Activated CD4-positive, alpha-beta T cell treated with anti-CD3 and anti-CD28 coated beads, Interleukin-2, amount 10 ng/mL, durations not matched to agents 7 days and 5 days (primary cell): ENCODE measurements at places on chromosomes 13 and 19.

GRCh38 chr13:113445791-113446487, 7.3 kb downstream of the ADPRHL1 start:
- H3K4me1 ChIP-seq, result no peaks in the 10 kb centered on the region
- no peaks in the 10 kb centered on the region for H3K27me3 ChIP-seq
- DNase-seq, result no peak
- no peak overlapping the region for H3K4me3 ChIP-seq

DNA sequence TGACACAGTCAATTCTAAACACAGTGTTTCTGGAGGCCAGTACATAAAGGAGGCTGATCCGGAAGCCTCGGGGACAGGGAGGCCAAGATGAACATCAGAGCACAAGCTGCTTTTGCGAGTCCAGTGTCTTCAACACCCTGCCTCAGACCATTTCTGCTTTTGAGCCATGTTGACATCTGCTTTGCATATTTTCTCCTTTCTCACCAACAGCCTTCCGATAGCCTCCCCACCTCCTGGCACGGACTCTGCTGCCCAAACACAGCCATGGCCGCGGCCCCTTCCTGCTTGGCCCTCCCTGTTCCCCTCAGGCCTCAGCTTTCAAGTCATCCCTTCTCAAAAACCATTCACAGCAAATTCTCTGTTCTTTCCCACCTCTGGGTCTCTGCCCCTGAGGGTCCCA, 3.6 kb downstream of the LRRC25 start:
- no peak for DNase-seq
- H3K27ac ChIP-seq, result no peak overlapping the region
- H3K4me3 ChIP-seq, result no peak overlapping the region
- no peaks in the 10 kb centered on the region for H3K36me3 ChIP-seq
- peaks cover 6% of the 10 kb centered on the region for H3K4me1 ChIP-seq

DNA sequence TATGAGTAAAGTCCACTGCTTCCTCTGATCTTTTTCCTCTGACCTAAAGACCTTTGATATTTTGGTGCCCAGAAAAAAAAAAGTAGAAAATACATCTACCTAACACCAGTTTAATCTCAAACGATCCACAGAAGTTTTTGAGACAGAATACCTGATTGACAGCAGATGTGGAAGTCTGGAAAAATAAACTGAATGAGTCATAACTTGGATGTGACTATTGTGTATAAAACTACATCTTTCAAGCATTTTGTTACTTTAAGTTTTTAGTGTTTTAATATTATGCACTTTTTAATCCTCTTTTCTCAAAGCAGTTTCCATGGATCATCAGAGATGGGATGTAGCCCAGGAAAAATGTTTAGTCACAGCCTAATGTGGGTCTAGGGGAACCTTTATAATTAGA, 216.1 kb downstream of the SLITRK1 start:
- H3K36me3 ChIP-seq, result no peaks in the 10 kb centered on the region
- no peaks in the 10 kb centered on the region for H3K27me3 ChIP-seq
- H3K4me1 ChIP-seq, result no peaks in the 10 kb centered on the region
- H3K27ac ChIP-seq, result no peak overlapping the region
- no peak for DNase-seq

- H3K4me1 ChIP-seq, result peaks cover 2% of the 10 kb centered on the region
- H3K27me3 ChIP-seq, result no peaks in the 10 kb centered on the region
- no peak for DNase-seq
- no peak overlapping the region for H3K4me3 ChIP-seq
- peaks cover 39% of the 10 kb centered on the region for H3K36me3 ChIP-seq
- no peak overlapping the region for H3K27ac ChIP-seq
Measured at GRCh38 chr19:30017172-30017571, 75.1 kb downstream of the URI1 start.

DNA sequence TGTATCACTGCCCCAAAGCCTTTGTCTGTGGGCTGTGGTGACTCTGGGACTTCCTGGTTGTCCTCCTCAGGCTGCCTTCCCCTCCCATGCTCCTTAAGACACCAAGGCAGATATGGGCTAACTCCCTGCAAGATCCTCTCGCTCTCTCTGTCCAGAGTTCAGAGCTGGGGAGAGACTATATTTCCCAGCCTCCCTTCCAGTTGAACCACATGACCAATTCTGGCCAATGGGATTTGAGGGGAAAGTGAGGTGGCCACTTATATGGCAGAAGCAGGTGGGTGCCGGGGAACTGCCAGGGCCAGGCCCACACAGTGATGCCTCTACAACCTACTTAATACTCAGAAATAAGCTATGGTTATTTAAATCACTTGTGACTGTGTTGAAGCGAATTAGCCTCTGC, 16.2 kb upstream of the ANGPTL8 start:
- H3K27ac ChIP-seq, result no peak overlapping the region
- no peaks in the 10 kb centered on the region for H3K4me1 ChIP-seq
- H3K27me3 ChIP-seq, result no peaks in the 10 kb centered on the region
- H3K4me3 ChIP-seq, result no peak overlapping the region

- peak overlapping the region; percentile 79 for H3K4me3 ChIP-seq
- DNase-seq, result peak; percentile 44
- H3K27ac ChIP-seq, result peak overlapping the region; percentile 89
- H3K27me3 ChIP-seq, result no peaks in the 10 kb centered on the region
- no peaks in the 10 kb centered on the region for H3K36me3 ChIP-seq
- H3K4me1 ChIP-seq, result peaks cover 52% of the 10 kb centered on the region
Measured at GRCh38 chr19:12778017-12778904, 2.9 kb upstream of the HOOK2 start.

DNA sequence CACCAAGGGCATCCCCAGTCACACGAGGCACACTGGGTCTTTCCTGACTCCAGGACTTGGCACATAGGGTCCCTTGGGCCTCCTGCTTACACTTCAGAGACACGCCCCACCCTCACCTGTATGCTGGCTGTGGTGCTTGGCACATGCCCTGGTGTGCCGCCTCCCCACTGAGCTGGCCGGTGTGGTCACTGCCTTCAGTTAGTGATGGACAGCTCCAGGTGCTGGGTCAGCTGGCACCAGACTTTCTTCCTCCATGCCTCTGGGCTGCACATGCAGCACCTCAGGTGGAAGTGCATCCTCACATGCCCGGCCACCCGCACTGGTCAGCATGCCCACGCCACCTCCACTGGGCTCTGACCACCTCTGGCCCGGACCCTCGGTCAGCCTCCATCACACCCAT, 52.9 kb downstream of the KLF2 start:
- peaks cover 87% of the 10 kb centered on the region for H3K4me1 ChIP-seq
- peak overlapping the region; percentile 66 for H3K27ac ChIP-seq
- H3K27me3 ChIP-seq, result no peaks in the 10 kb centered on the region
- no peak overlapping the region for H3K4me3 ChIP-seq

GRCh38 chr19:35040826-35041547, 534 bp upstream of the HPN start:
- H3K4me3 ChIP-seq, result no peak overlapping the region
- peaks cover 26% of the 10 kb centered on the region for H3K4me1 ChIP-seq
- no peaks in the 10 kb centered on the region for H3K36me3 ChIP-seq
- DNase-seq, result no peak

- H3K36me3 ChIP-seq, result peaks cover 10% of the 10 kb centered on the region
- no peak overlapping the region for H3K4me3 ChIP-seq
- peaks cover 21% of the 10 kb centered on the region for H3K4me1 ChIP-seq
- no peaks in the 10 kb centered on the region for H3K27me3 ChIP-seq
- no peak for DNase-seq
- no peak overlapping the region for H3K27ac ChIP-seq
Measured at GRCh38 chr19:1911995-1912394, 6.8 kb downstream of the ADAT3 start.

- H3K27me3 ChIP-seq, result no peaks in the 10 kb centered on the region
- DNase-seq, result peak; percentile 68
- H3K4me1 ChIP-seq, result peaks cover 63% of the 10 kb centered on the region
- H3K4me3 ChIP-seq, result peak overlapping the region; percentile 76
- H3K27ac ChIP-seq, result peak overlapping the region; percentile 98
Measured at GRCh38 chr19:13172346-13173138, 22.3 kb downstream of the IER2 start.

- DNase-seq, result peak; percentile 30
- H3K27ac ChIP-seq, result no peak within 1 kb of the TSS
- H3K36me3 ChIP-seq, result no peaks in the 10 kb centered on the region
- H3K4me3 ChIP-seq, result peak within 1 kb of the TSS; percentile 44
Measured at GRCh38 chr19:41192574-41193429, at the start of gene CYP2S1. TSS of gene CYP2S1 (plus strand) at chr19:41193219. CDS start at chr19:41193265, 46 bp downstream.

GRCh38 chr13:98913741-98914140, 64.1 kb downstream of the DOCK9 start:
- no peak overlapping the region for H3K4me3 ChIP-seq
- no peaks in the 10 kb centered on the region for H3K27me3 ChIP-seq
- DNase-seq, result no peak
- no peak overlapping the region for H3K27ac ChIP-seq
- H3K36me3 ChIP-seq, result peaks cover 56% of the 10 kb centered on the region

DNA sequence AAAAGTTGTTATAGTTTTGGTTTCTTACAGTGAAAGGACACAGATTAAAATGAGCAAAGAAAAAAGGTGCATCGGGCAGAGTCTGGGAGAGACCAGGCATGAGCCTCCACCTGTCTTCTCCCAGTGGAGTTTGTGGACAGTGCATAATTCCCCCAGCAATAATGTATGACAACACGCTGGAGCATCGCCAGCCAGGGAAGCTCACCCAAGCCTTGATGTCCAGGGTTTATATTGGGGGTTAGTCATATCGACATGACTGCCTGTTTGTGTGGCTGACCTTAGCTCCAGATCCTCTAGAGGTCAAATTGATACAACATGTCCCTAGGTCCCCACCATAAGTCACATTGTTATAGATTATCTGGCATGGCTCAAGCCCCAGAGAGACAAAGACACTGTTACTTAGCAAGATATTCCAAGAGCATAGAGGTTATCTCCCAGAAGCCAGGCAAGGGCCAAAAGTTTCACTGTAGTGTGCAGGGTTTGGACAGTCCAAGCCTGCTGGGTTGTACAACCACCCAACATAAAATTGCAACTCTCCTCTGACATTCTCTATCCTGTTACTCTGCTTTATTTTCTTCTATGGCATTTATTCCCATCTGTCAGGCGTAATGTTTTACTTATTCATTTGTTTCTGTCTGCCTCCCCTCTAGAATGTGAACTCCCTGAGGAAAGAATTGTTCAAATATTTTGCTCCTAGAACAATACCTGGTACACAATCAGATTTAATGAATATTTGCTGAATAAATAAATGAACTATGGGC, 5.6 kb upstream of the KLK13 start:
- no peak overlapping the region for H3K4me3 ChIP-seq
- no peak for DNase-seq
- peaks cover 3% of the 10 kb centered on the region for H3K4me1 ChIP-seq
- no peaks in the 10 kb centered on the region for H3K36me3 ChIP-seq
- no peak overlapping the region for H3K27ac ChIP-seq
- H3K27me3 ChIP-seq, result peaks cover 36% of the 10 kb centered on the region

DNA sequence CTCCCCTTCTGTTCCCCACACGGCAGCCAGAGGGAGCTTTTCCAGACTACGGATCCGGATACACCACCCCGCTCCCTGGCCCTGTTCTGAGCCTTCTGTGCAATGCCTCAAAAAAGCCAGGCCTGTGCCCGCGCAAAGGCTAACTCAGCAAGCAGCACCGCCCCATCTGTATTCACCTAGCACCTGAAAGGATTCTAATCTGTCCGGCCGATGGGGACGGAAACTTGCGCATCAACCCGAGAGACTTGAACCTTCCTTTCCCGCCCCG, 589 bp downstream of the ZBTB45 start:
- peak; percentile 67 for DNase-seq
- peak overlapping the region; percentile 95 for H3K27ac ChIP-seq
- peaks cover 61% of the 10 kb centered on the region for H3K4me1 ChIP-seq
- peak overlapping the region; percentile 90 for H3K4me3 ChIP-seq
- no peaks in the 10 kb centered on the region for H3K27me3 ChIP-seq

- no peaks in the 10 kb centered on the region for H3K27me3 ChIP-seq
- H3K27ac ChIP-seq, result no peak overlapping the region
- H3K36me3 ChIP-seq, result no peaks in the 10 kb centered on the region
- no peak for DNase-seq
Measured at GRCh38 chr19:23507446-23507845, 112.2 kb upstream of the ZNF91 start.

- no peak overlapping the region for H3K27ac ChIP-seq
- no peak overlapping the region for H3K4me3 ChIP-seq
- H3K27me3 ChIP-seq, result peaks cover 2% of the 10 kb centered on the region
- no peaks in the 10 kb centered on the region for H3K36me3 ChIP-seq
- DNase-seq, result no peak
Measured at GRCh38 chr13:47168066-47168465, 271.2 kb upstream of the HTR2A start.

- no peak overlapping the region for H3K4me3 ChIP-seq
- no peak overlapping the region for H3K27ac ChIP-seq
- no peak for DNase-seq
Measured at GRCh38 chr19:49272204-49272603, 52.8 kb downstream of the SLC6A16 start.

DNA sequence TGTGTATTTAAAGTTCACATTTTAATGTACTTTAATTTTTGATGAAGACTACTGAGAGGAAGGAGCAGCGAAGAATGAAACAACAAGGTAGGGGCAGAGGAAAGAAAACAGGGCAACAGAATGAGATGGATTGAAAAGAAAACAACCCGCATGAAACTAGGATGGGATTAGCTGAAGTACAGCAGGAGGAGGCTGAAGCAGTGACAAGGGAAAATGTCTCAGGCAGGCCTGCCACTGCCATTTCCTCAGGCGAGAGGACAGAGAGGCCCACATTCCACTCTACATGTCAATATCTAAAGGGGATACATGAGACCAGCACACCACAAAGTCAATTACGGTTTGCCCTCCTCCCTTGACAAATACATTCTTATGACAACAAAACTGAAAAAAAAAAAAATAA, 1703.2 kb downstream of the EFNB2 start:
- H3K27ac ChIP-seq, result no peak overlapping the region
- H3K4me3 ChIP-seq, result no peak overlapping the region
- no peaks in the 10 kb centered on the region for H3K27me3 ChIP-seq
- DNase-seq, result no peak

DNA sequence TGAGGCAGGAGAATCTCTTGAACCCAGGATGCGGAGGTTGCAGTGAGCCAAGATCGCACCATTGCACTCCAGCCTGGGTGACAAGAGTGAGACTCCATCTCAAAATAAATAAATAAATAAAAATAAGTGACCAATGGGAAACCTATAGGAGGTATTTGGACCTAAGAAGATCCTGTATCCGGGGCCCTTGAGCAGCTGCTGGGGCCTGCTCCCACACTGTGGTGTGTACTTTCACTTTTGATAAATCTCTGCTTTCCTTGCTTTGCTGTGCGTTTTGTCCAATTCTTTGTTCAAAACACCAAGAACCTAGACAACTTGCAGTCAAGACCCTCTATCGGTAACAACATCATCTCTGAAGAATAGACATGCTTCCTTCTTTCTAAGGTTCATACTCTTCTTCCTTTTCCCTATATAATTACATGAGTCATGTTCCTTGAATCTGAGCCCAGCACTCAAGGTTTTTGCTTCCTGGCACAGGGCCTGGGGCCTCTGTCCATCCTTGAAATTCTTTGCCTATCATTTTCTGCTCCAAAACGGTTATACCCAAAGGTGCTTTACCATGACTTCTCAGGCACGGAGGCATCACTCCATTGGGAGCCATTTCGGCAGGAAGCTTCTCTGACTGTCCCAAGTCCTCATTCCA, 14.2 kb upstream of the PNMA8C start:
- H3K36me3 ChIP-seq, result no peaks in the 10 kb centered on the region
- H3K4me3 ChIP-seq, result no peak overlapping the region
- peaks cover 3% of the 10 kb centered on the region for H3K27me3 ChIP-seq
